ENCODE measurements at places on chromosomes 7 and 10. TPM values are rescaled to one million over a fixed set of nuclear protein-coding genes. Genes with fewer than 3 reads are reported as not detected.

- peaks cover 21% of the 10 kb centered on the region for H3K27me3 ChIP-seq
- H3K27ac ChIP-seq: no peak overlapping the region
- no peak overlapping the region for H3K4me3 ChIP-seq
- no peaks in the 10 kb centered on the region for H3K36me3 ChIP-seq
- DNase-seq: no peak
Measured at GRCh38 chr10:49678827-49679479, 498 bp upstream of the C10orf53 start.

SFMBT2 gene
- 32.8 TPM for total RNA-seq

DNA sequence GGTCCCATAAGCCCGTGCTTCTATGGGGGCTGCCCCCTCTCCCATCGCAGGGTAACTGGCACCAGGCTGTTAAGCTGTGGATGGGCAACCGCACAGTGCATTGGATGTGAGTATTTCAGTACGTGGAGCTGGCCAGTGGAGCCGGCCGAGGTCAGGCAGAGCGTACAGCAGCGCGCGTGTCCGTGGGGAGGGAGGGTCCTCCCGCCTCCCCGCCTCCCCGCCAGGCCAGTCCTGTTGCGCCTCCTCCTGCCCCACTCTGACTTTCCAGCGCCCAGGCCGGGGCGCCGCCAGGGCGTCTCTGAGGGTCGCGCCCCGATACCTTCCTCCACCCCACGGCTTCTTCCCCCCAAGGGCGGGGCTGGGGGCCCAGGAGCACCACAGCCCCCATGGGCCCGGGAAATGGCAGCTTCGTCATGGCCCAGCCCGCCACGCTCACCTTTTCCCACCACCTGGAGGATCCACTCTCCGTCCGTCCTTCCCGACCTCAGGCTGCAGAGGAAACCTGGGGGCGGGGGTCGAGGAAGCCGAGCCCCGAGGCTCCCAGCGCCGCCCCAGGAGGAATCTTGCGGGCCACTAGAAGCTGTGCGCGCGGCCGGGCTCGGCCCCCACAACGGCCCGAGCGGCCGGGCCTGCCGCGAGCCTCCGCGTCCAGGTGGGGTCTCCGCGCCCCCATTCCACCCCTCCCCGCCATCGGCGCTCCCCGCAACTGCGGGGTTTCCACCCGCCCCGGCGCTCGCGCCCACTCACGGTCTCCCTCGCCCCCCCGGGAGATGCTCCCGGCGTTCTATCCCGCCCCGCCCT lies 831 bp upstream of the PFKP start:
- H3K27ac ChIP-seq: no peak overlapping the region
- H3K36me3 ChIP-seq: no peaks in the 10 kb centered on the region
- peak overlapping the region; percentile 85 for H3K4me3 ChIP-seq
- H3K4me1 ChIP-seq: no peaks in the 10 kb centered on the region
- DNase-seq: no peak

DNA sequence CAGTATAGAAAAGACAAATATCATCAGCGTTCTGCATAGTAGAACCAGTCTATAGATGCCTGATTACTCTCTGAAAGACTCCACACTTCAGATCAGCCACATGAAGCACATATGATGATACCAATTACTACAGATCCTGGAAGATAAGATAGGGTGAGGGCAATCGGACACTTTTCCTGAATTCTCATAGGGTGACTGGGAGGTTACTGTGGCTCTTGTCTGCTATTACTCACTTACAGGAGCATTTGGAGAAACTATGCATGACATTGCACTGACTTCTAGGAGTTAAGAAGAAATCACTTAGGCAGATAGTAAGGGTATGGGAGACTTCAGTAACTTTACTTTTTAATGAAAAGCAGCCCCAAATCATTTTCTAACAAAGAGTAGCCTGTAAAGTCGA lies 1140.9 kb downstream of the XPNPEP1 start:
- no peaks in the 10 kb centered on the region for H3K27me3 ChIP-seq
- no peak for DNase-seq
- no peak overlapping the region for H3K27ac ChIP-seq
- no peak overlapping the region for H3K4me3 ChIP-seq
- no peaks in the 10 kb centered on the region for H3K36me3 ChIP-seq
- H3K4me1 ChIP-seq: no peaks in the 10 kb centered on the region

- no peaks in the 10 kb centered on the region for H3K4me1 ChIP-seq
- H3K36me3 ChIP-seq: no peaks in the 10 kb centered on the region
- H3K4me3 ChIP-seq: no peak overlapping the region
- no peaks in the 10 kb centered on the region for H3K27me3 ChIP-seq
- H3K27ac ChIP-seq: no peak overlapping the region
- DNase-seq: no peak
Measured at GRCh38 chr10:67807855-67808456, 30.0 kb downstream of the DNAJC12 start.

GRCh38 chr10:31650010-31650409 lies 278.6 kb downstream of the ARHGAP12 start:
- H3K4me1 ChIP-seq: no peaks in the 10 kb centered on the region
- H3K36me3 ChIP-seq: no peaks in the 10 kb centered on the region
- peak overlapping the region; percentile 39 for H3K4me3 ChIP-seq
- H3K27me3 ChIP-seq: no peaks in the 10 kb centered on the region

DNAH11 gene
- 2.2 TPM for total RNA-seq

ST8SIA6 gene
- total RNA-seq: 1.3 TPM

- H3K4me1 ChIP-seq: no peaks in the 10 kb centered on the region
- H3K4me3 ChIP-seq: no peak overlapping the region
- H3K27me3 ChIP-seq: no peaks in the 10 kb centered on the region
- DNase-seq: no peak
- H3K27ac ChIP-seq: no peak overlapping the region
- no peaks in the 10 kb centered on the region for H3K36me3 ChIP-seq
Measured at GRCh38 chr10:122656741-122657140, 42.9 kb downstream of the C10orf120 start.

DNA sequence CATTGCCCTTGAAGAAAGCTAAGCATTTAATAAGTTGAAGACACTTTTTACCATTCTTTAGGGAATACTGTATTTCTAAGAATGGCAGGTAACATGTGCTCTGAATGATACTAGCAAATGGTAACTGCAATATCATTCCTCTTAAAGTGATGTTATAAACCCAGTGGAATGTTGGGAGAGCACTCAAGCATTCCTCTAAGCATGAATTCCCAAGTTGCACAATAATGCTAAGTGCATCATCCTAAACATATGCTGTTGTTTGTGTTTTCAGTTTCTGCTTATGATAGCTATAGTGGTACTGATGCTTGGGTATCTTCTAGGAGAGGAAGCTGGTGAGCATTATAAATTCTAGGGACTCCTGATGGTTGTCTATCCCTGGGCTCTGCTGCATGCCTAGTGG lies 673.9 kb downstream of the PHTF2 start:
- no peaks in the 10 kb centered on the region for H3K36me3 ChIP-seq
- no peak overlapping the region for H3K27ac ChIP-seq
- no peak overlapping the region for H3K4me3 ChIP-seq
- no peaks in the 10 kb centered on the region for H3K27me3 ChIP-seq
- no peaks in the 10 kb centered on the region for H3K4me1 ChIP-seq

DNA sequence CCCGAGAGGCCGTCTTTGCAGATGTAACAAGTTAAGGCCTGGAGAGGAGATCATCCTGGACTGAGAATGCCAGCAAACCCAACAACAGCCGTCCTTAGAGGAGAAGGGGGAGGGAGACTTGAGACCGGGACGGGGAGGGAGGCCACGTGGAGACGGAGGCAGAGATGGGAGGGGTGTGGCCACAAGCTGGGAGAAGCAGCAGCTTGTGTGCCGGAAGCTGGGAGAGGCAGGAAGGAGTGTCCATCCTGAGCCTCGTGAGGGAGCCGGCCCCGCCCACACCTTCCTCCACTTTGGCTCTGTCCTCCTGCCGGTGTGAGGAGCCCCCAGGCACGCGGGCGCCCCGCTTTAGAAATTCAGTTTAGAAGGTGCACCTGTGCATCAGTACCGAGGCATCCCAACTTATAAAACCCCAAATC lies 95.7 kb downstream of the DNAJB6 start:
- peak; percentile 53 for DNase-seq
- no peaks in the 10 kb centered on the region for H3K4me1 ChIP-seq
- H3K27me3 ChIP-seq: no peaks in the 10 kb centered on the region
- H3K36me3 ChIP-seq: no peaks in the 10 kb centered on the region

DNA sequence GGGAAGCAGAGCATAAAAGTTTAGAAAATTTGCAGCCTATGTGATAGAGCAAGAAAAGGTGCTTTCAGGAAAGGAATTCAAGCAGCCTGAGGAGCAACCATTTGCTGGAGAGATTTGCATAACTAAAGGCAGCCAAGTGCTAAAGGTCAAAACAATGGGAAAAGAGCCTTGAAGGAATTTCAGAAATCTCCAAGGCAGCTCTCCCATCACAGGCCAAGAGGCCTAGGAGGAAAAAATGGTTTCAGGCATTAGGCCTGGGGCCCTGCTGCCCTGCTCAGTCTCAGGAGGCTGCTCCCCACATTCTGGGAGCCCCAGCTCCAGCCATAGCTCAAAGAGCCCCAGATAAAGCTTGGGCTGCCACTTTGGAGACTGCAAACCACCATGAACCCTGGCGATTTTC lies 95.9 kb upstream of the UNC5B start:
- no peak overlapping the region for H3K27ac ChIP-seq
- no peaks in the 10 kb centered on the region for H3K27me3 ChIP-seq
- DNase-seq: no peak
- H3K4me3 ChIP-seq: no peak overlapping the region

GRCh38 chr7:108517951-108518350 lies 8.0 kb downstream of the PNPLA8 start:
- DNase-seq: no peak
- no peak overlapping the region for H3K4me3 ChIP-seq
- no peak overlapping the region for H3K27ac ChIP-seq
- no peaks in the 10 kb centered on the region for H3K27me3 ChIP-seq

DNA sequence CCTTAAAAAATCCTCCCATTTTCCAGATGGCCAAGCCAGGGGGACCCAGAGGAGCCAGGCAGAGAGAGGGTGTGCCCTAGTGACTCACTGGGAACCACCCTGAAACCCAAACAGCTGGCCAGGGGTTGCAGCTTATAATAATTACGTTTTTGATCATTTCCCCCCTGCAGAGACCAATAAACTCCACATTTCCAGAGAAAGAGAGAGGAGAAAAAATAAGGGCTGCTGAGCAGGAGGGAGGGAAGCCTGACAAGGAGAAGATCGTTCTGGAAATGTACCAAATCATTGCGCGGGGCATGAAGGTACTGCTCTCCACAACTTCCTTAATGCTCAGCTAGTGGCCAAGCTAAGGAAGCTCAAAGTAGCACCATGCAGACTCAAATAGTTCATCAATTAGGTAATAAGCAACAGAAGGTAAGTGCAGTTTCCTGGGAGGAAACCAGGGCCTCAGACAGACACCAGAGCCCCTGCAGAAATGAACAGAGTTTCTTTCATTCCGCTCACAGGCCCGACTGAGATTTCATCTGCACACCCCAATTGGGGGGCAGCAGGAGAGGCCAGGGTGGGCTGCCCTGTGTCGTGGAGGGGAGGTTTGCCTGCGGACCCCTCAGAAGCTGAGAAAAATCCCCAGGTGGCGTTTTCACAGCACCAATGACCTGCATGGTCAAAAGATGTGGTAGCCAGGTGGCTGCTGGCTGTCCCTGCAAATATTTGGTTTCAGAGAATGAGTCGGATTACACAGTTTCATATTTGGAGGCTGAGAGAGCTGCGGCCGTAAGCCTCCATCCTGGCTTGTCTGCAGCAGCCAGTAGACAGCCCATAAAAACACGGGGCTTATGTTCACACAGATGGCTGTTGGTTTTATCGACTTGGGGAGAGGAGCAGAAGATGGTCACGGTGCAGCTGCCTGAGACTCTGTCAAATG lies 153.2 kb upstream of the LYZL2 start:
- H3K27ac ChIP-seq: peak overlapping the region; percentile 88
- DNase-seq: no peak
- no peaks in the 10 kb centered on the region for H3K4me1 ChIP-seq
- H3K27me3 ChIP-seq: no peaks in the 10 kb centered on the region

DNA sequence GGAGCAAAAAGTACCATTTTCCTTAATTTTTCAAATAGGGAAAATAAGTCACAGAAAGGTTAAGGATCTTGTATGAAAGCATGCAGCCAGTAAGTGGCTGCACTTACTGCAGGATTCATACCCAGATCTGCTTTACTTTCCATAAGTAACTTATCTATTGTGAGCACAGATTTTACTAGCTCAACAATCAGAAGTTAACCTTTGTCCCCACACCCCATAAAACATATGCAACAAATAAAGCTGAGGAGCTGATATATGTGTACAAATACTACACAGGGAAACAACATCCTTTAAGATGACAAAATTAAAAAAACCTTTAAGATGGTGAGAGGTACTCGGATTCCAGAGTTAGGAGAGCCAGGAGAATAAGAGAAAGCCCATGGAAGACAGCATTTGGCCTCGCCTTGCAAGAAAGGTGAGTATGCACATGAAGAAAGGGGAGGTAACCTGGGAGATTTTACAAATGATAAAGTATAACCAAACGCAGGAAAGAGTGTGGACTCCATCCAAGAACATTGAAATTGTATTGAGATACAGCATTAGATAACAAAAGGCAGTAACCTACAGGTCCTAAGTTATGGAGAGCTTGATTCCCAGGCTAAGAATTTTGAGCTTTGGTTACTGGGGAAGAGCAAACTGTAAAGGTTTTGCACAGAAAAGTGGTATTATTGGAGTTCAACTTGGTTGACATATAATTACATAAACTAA lies 87.1 kb downstream of the ITGB8 start:
- H3K4me1 ChIP-seq: no peaks in the 10 kb centered on the region
- H3K4me3 ChIP-seq: no peak overlapping the region
- no peaks in the 10 kb centered on the region for H3K36me3 ChIP-seq
- H3K27ac ChIP-seq: no peak overlapping the region
- no peak for DNase-seq
- no peaks in the 10 kb centered on the region for H3K27me3 ChIP-seq

DNA sequence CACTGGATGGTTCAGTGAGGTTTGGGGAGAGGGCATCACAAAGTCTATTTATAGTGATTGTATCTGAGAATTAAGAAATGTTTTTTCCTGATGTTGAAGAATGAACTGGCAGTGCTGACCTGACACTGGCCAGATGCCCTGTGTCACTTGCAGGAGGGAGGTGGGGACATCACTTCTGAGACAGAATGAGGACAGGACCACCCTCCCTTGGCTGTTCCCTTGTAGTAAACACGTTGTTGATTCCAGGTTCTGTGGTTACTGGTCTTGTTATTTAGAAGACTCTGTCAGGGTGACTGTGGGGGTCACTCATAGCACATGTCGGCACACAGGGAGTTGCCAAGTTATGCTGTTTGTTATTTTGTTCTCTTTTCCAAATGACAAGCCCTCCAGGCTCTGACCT lies 126.4 kb downstream of the ADCY1 start:
- H3K36me3 ChIP-seq: no peaks in the 10 kb centered on the region
- peak; percentile 53 for DNase-seq

DNA sequence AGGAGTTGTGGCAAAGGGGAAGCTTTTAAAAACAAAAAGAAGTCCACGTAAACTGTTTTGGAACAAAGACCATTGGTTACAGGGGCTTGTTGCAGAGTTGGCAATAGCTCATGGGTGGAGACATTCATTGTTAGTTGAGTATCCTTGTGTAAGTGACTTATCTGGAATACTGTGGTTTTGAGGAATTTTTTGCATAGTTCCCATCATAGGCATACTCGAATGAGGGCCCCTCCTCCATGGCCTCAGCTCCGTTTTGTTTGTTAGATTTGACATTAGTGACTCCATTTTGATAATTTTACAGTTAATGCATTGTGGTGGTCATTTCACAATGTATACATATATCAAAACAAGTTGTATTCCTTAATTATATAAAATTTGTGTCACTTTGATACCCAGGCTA lies 12.8 kb upstream of the SMKR1 start:
- no peak for DNase-seq
- H3K4me3 ChIP-seq: no peak overlapping the region
- no peaks in the 10 kb centered on the region for H3K4me1 ChIP-seq
- no peaks in the 10 kb centered on the region for H3K36me3 ChIP-seq

HPS1 gene
- total RNA-seq: 61.8 TPM

GRCh38 chr10:11450427-11450826 lies 161.0 kb downstream of the USP6NL start:
- H3K27ac ChIP-seq: no peak overlapping the region
- H3K4me3 ChIP-seq: no peak overlapping the region
- no peaks in the 10 kb centered on the region for H3K4me1 ChIP-seq
- peaks cover 18% of the 10 kb centered on the region for H3K27me3 ChIP-seq

NANOS1 gene
- 6.4 TPM for total RNA-seq

Measured in breast epithelium (tissue), 4 donors.